ENCODE measurements at places on chromosomes 12 and 14. TPM values are rescaled to one million over a fixed set of nuclear protein-coding genes. Genes with fewer than 3 reads are reported as not detected.

GRCh38 chr14:89757313-89757939 lies 197.1 kb downstream of the EFCAB11 start:
- DNase-seq: no peak

DNA sequence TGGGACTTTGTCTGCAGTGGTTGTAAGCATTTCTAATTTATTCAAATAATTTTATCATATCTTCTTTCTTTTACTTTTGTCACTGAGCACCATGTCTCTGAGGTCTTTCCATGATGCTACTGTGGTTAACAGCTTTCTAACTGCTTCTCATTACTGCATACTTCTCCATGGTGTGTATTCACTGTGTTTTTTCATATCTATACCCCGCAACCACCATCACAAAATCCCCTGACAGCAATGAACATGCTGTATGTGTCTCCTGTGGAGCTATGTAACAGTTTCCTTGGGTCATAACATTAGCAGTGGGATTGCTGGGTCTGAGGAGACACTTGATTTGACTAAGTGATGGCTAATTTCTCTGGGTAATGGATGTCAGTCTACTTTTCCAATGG lies 29.2 kb upstream of the CHST11 start:
- no peak for DNase-seq

DNA sequence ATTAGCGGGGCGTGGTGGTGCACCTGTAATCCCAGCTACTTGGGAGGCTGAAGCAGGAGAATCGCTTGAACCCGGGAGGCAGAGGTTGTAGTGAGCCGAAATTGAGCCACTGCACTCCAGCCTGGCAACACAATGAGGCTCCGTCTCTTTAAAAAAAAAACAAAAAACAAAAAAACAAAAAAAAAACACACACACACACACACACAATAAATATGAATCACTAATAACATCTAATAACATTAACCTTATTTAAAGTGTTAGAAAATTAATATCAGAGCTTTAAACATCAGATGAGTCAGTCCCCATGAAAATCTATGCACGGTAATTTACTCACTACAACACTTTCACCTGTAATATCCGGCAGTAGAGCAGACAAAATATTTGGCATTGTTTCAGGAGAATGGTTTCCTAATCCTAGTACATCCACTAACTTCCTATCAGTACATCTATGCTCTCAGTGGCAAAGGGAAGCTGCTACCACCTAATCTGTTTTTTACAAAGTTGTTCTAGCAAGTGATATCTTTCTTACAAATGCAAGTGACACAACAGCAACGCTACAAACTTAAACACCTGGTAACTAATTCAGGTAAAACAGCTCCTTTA lies 36.2 kb downstream of the MED13L start:
- no peak for DNase-seq

- DNase-seq: no peak
Measured at GRCh38 chr12:25146686-25147085, 48.3 kb downstream of the DNAI7 start.

DNA sequence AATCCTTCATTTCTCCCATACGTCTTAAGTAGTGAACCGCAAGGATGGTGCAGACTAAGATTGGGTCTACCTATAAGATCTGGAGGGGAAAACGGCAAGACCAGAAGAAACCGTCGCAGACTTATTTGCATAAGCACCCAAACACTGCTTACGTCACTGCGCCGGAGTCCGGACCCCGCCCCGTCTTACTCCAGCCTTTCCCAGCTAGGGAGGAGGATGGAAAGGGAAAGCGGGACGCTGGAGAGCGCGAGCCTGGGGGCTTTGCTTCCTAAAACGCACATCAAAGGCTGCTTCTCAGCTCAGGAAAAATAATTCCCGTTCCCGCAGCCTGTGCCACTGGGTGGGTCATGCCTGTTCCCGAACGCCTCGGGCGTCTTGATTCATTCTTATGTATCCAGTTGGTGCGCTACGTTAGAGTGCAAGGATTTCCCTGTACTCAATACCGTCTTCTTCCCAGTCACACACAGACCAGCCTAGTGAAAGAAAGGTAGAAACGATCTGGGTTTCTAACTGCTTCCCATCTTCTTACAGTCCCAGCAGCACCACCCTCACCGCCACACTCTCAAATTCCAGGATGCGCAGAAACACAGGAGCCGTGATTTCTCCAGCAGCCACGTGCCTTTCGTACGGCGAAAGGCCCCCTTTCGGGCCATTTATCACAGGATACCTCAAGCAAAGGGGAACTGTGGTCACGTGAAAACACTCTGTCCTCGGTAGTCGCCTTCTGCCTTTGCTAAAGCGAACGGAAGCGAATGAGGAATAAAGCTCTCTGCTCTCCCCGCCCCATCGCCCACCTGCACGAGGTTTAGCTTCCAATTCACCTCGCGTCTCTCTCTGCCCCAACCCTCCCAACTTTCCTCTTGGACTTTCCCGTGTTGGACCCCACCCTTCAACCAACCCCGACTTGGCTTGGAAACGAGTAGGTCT lies 1.1 kb downstream of the SLC6A15 start:
- DNase-seq: no peak

Gene FOXN4
- total RNA-seq: 0.41 TPM

DNA sequence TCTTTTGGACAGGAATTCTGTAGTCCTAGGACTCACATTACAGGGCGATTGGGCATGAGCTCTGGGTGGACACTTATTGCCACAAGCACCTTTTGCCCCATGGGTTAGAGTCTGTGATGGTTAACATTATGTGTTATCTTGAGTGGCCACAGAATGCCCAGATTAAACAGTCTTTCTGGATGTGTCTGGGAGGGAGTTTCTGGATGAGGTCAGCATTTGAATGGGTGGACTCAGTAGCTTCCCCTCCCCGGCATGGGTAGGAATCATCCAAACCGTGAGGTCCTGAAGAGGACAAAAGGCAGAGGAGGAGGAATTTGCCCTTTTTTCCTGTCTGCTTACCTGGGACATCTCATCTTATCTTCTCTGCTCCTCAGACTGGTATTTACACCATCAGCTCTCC lies 85.6 kb downstream of the BMP4 start:
- DNase-seq: no peak

GRCh38 chr12:21599143-21599999 lies 5.3 kb downstream of the GYS2 start:
- DNase-seq: no peak

Gene SERPINA1
- total RNA-seq: 6.4 TPM

DNA sequence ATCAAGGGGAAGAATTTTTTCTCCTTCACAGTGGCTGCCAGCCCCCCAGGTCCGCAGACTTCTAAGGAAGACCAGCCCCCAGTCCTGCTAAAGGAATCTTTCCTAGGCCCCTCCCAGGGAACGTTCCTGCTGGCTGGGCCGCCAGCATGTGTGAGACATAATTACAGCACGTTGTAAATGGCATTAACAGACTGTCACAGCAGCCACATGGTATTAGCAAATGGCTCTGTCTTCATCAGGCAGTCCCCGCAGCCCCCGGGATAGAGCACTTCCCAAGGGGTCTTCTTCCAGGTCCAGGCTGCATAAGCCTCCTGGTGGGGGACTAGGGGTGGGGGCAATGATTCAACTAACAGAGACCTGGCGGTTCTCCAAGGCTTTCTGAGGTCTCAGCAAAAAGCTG lies 34.9 kb upstream of the FAM222A start:
- no peak for DNase-seq

GRCh38 chr12:93879476-93880421 lies 202.6 kb downstream of the CRADD start:
- no peak for DNase-seq

Gene PPP1R12A
- 326 TPM for total RNA-seq

DNA sequence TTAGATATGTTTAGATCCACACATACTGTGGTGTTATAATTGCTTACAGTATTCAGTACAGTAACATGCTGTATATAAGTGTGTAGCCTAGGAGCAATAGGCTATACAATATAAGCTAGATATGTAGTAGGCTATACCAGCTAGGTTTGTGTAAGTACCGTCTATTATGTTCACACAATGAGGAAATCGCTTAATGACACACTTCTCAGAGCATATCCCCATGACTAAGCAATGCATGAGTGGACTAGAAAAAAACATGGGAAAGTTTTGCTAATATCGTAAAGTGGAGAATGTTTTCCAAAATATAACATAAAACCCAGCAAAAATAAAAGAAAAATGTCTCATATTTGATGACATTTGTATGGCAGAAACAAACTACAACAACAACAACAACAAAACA lies 27.3 kb downstream of the AKAP3 start:
- DNase-seq: no peak

GRCh38 chr14:103627073-103628025 lies 1.7 kb upstream of the KLC1 start:
- DNase-seq: no peak

Gene IAPP
- not detected for total RNA-seq

GRCh38 chr14:104974146-104974541 lies 4.0 kb downstream of the AHNAK2 start:
- no peak for DNase-seq

GRCh38 chr14:98140862-98141530 lies 1131.0 kb downstream of the BCL11B start:
- DNase-seq: no peak

DNA sequence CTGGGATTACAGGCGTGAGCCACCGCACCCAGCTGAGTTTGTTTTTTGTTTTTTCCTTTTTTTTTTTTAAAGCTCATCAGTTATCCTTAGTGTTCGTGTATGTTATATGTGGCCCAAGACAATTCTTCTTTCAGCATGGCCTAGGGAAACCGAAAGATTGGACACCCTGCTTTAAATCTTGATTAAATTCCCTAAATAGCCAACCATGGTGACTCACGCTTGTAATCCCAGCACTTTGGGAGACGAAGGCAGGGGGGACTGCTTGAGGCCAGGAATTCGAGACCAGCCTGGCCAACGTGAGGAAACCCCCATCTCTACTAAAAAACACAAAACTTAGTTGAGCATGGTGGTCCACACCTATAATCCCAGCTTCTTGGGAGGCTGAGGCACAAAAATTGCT lies 131.1 kb downstream of the MED13L start:
- no peak for DNase-seq

Gene ZDHHC22
- 1.9 TPM for total RNA-seq

Gene FAM90A1
- total RNA-seq: 0.28 TPM

GRCh38 chr14:105005329-105005928 lies 15.5 kb downstream of the CDCA4 start:
- DNase-seq: no peak

DNA sequence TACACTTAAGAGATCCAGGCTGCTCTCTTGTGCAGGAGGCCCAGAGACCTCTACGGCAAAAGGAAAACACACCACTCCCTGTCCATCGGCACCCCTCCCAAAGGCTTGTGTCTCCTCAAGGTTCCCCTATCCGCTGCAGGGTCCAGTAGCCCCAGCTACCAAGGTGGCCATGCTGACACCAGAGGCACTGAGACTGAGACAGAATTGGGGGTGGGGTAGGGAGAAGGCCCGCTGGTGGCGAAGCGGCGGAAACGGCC lies 590 bp downstream of the DDIT3 start:
- DNase-seq: peak; percentile 82

Gene DNM1L
- total RNA-seq: 77.2 TPM

Gene CLEC4C
- total RNA-seq: not detected

DNA sequence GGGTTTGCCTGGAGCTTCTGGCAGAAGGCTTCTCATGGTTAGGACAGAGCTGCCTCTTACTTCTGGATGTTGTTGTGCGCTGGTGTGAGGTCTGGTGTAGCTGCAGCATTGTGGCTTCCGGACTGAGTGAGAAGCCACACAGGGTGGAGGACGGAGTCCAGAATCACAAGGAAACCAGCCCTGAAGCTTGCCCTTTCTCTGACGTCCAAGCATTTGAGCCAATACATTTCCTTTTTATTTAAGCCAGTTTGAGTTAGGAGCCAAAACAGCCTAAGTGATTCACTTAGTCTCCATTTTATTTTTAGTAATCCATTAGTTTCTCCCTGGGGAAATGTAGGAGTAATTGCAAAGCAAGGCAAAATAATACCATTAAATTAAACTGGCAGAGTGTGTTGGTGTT lies 402.4 kb upstream of the RGS6 start:
- no peak for DNase-seq

DNA sequence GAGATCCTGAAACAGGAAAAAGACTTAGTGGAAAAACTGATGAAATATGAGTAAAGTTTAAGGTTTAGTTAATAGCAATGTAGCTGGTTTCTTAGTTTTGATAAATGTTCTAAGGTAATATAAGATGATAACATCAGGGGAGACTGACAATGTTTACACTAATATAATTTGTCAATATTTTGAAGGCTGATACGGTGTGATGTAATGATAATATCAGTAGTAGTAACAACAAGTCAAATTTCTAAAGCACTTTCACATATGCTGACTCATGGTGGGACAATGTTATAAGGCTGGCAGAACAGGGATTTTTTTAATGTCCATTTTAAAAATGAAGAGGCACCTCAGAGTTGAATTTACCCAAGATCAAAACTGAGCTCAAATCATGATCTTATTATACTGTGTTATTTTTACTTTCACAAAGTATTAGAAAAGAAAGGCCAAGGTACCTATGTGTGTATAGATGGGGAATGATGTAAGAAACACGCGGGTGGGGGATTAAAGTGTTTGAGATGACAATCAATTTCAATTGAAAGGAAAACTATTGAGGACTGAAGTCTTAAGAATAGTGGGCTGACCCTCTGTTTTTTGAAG lies 2.4 kb upstream of the FLRT2 start:
- no peak for DNase-seq

DNA sequence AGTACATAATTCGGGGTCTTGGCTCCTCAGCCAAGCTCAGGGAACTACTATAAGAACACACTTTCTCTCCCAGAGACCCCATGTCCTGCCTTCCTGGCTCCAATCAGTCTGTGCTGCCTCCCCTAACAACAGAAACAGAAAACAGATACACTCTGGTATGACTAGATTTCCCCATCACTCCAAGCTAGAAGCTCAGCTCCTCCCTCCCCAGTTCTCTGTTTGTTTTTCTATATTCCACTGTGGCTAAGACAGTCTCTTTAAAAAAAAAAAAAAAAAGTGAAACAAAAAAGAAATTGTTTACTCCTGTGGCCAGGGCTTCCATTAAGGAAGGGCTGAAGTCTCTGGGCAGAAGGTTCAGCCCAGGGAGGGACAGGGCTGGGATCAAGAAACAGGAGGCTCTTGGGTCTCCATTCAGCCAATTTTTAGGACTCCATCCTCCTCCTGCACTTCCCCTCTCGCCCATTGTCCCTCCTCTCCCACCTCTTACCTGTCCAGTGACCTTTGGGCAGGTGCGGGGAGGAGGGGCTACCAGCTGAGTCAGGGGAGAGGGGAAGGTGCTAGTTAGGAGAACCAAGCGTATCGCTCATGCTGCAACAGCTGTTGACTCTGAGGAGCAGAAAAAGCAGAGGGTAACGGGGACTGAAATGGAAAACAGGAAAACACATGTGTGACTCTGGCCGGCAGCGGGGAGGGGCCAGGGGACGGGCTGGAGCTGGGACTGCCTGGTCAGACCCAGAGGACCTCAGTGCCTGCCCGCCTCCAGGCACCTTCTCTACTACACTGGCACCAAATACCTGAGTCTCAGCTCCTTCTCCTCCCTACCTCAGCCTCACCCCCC lies 4.1 kb upstream of the SLC7A7 start:
- peak; percentile 74 for DNase-seq

- DNase-seq: no peak
Measured at GRCh38 chr12:13085968-13086686, 17.3 kb downstream of the GSG1 start.

GRCh38 chr12:6047249-6048237 lies 76.9 kb downstream of the VWF start:
- no peak for DNase-seq

Gene TGFB3
- 16.4 TPM for total RNA-seq

Gene KRT73
- not detected for total RNA-seq

All from sigmoid colon (tissue), 7 donors.